ENCODE measurements at places on chromosomes 5 and 9.

DNA sequence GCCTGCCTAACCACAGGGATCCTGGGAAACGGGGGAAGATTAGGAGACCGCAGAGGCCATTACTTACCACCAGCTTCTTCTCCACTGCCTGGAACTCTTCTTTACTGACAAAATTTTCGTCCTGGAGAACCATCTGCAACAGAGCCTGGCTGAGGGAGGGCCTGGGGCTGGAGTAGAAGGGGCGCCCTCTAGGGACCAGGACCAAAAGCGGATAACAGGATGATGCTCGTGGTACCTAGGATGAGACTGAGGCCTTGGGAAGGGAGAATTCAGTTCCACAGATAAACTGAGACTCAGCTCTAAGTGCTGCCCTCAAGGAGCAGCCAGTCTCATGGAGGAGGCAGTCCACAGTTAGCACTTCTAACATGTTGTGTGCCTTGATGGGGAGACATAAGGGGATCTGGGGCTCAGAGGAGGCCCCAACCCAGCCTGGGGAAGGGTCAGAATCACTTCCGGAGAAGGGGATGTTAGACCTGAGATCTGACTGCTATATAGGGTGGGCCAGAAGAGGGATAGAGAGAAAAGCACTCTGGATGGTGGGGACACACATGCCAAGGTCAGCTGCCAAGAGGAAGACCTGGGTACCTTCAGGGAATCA, 1.2 kb downstream of the SPATA24 start:
- DNase-seq: peak; percentile 44

DNA sequence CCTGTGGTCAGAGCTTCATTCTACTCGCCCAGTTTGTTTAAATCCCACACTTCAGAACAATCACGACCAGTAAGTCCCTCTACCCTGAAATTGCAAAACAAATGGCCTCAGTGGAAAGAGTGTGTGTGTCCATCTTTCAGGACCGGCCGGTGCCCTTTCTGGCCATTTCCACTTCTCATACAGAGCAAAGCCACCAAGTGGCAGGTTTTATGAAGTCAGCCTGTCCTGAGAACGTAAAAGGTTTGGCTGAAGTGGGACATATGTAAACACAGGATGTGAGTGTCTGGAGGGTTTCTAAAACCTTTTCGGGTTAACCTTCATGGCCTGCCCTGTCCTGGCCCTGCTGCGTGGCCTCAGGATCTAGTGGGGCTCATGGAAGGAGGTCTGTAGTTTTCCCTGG, 24.7 kb downstream of the NXNL2 start:
- peak; percentile 26 for DNase-seq

- no peak for DNase-seq
Measured at GRCh38 chr9:90726215-90726614, 75.4 kb upstream of the SYK start.

DNA sequence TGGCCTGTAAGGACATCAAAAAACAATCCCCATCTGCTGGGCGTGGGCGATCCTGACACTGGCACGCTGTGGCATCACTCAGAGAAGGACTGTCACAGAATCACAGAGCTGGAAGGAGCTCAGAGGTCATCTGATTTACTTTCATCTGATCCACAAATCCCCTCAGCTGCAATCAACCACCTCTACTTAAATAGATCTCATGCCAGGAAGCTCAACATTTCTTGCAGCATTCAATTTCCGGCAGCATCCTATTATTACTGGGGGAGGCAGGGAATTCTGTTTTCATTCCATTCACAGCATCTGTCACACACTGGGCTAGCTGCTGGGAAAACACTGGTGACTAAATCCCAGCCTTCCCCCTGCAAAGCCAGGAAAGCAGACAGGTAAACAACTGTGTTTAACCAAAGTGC, 38.3 kb downstream of the RETREG1 start:
- DNase-seq: no peak

- no peak for DNase-seq
Measured at GRCh38 chr5:62289813-62290212, 16.2 kb upstream of the KIF2A start.

GRCh38 chr5:125455041-125455440, 708.6 kb upstream of the ZNF608 start:
- DNase-seq: peak; percentile 38

DNA sequence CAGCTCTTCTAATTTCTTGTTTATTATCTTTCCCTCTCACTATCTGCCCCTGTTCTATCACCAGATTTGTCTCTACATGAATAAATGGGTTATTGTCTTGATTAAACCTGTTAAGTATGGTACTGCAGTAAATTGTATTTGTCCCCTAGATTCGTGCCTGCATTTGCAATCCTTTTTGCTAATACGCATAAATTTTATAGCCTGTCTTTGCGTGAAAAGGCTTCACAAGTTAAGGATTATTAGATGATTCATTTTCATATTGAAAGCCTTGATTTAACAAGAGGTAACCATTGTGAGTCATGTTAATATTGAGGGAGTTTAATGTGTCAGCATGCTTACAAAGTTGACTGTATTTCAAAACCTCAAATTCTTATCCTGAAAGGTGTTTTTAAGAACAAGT, 204.6 kb downstream of the PCSK1 start:
- no peak for DNase-seq

DNA sequence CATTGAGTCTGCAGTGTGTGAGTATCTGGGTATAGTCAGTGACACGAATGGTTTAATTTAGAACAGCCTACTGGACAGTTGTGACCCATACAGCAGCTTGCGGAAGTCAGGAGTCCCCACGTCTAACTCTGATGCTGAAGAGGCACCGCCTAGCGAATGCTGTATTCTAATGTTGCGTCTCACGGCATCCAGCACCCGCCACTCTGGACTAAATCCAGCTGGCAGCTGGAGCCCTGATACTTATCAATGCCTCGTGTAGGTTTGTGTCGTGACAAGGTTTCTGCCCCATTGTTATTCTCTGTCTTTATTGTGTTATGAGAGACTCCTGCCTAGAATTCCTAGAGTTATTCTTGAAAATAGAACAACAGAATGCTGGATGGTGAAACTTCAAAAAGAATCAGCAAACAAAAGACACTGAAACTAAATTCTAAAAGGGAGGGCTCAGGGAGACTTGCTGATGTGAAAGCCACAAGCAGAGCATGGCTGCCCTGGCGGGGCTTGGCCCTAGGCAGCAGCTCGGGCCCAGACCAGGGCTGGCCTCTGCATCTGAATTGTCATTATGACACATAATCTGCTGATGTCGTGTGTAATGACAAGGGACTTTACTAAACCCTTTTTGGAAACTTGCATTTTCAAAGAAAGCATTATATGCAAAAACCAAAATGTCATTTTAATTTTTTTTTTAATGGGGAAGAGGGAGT, 123.5 kb upstream of the ICE1 start:
- DNase-seq: no peak

DNA sequence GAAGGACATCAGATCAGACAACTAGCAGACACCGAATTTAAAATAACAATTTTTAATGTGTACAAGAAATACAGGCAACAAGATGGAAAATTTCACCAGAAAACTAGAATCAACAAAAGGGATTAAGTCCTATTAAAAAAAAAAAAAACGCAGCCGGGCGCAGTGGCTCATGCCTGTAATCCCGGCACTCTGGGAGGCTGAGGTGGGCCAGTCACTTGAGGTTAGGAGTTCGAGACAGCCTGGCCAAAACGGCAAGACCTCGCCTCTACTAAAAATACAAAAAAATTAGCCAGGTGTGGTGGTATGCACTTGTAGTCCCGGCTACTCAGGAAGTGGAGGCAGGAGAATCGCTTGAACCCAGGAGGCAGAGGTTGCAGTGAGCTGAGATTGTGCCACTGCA, 64.3 kb upstream of the UBAC1 start:
- no peak for DNase-seq
